ENCODE measurements at places on chromosomes 3 and 15.

- no peak for DNase-seq
Measured at GRCh38 chr3:50050361-50050760, 38.4 kb upstream of the RBM5 start.

- no peak for DNase-seq
Measured at GRCh38 chr15:73901126-73901810, 25.0 kb upstream of the LOXL1 start.

- DNase-seq = no peak
Measured at GRCh38 chr3:31196881-31197364, 302.5 kb upstream of the GADL1 start.

- no peak for DNase-seq
Measured at GRCh38 chr3:12246497-12247163, 42.2 kb upstream of the PPARG start.

DNA sequence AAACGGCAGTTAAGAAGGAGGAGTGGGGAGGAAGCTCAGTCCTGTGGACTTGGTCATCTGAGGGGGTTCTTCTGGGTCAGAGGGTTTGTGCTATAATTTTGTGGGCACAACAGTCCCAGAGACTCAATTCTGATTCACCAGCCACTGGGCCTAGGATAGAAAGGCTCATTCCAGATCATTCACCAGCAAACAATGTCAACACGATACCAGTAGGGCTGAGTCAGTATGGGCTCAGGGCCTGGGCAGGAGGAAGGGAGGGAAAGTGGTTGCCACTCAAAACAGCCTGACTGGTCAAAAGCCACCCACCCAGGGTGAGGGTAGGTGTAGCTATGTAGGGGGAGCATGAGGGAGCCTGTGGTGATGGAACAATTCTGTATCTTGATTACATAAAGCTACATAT lies 86.9 kb upstream of the MEX3B start:
- DNase-seq = no peak

DNA sequence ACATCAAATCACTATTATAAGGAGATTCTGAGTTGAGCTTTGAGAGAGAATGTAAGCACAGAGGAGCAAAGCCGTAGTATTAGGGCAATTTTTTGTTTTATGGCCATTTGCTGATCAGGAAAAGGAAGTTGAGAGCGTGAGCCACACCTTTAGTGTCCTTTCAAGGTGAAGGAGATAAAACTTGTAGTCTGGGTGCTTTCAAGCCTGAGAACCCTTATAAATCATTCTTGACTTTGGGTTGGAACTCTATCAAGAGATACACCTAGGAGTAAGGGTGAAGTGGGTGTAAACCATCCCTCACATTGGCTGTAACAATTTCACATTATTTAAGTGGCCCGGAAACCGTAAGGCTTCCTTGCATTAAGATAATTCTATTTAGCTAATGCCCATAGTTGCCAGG lies 122.2 kb downstream of the ATG7 start:
- DNase-seq = no peak

- DNase-seq = no peak
Measured at GRCh38 chr15:40756938-40757337, 1.9 kb upstream of the RMDN3 start.

- DNase-seq = no peak
Measured at GRCh38 chr15:57198654-57199291, 177.5 kb upstream of the CGNL1 start.

DNA sequence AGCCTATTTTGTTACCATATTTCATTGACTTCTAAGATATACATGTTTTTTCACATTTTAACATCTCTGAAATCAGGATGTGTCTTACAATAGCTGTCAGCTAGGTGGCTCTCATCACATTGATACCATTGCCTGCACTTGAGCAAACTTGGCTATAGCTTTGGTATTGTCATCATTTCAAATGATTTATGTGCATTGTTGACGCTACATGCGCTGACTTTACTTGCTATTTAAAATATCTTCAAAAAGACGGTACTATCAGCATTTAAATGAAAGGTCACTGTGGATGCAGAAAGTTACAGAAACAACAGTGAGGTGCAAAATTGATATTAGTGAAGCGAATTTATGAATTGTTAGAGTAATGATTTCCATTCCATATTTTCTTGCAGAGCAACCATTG lies 54.0 kb upstream of the ABHD2 start:
- no peak for DNase-seq

DNA sequence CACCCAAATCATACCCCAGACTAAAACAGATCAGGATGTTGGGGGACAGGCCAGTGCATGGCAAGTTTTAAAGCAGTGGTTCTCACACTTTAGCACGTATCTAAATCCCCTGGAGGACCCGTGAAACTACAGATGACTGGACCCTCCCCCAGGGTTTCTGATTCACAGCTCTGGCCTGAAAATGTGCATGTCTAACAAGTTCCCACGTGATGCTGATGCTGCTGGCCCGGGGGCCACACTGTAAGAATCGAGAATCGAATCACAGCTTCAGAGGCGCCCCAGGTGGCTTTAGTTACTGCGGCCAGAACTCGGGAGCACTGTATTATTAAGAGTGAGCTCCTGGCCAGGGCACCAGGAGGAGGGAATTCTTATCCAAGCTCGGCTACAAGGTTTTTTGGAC lies 11.6 kb downstream of the ADAMTS17 start:
- DNase-seq = no peak

GRCh38 chr3:155230382-155230781 lies 63.1 kb downstream of the STRIT1 start:
- no peak for DNase-seq

GRCh38 chr15:34049112-34049511 lies 10.1 kb upstream of the AVEN start:
- no peak for DNase-seq

DNA sequence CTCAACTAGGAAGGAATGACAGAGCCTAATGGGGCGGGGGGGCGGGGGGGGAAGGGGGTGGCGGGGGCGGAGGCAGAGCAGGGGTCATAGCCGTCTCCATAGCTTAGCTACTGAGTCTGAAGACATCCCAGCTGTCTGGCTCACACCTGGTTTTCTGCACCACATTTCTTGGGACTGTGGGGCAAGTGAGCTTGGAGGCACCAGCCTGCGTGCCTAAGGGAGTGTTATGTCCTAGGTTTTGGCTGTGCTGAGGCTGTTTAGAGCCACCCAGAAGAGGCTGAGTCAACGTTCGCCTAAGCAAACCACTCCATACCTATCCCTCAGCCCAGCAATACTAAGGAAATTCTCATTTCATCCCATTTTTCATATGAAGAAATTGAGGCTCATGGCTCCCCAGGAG lies 1.4 kb downstream of the IL17RD start:
- no peak for DNase-seq

DNA sequence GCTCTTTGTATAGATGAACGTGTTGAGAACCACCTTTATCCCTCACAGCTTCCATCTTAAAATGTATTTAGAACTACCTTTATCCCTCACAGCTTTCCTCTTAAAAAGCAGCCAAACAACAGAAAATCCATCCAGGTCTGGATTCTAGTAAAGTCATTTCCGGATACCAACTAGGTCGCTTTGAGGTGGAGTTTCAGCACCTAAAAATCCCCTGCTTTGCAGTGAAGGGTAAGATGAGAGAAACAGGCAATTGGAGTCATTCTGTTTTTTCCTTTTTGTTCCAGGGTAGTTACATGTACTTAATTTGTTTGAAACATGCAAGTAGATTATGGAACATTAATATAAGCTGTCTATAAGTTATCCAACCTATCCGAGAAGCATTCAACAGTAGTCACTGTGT lies 192.0 kb downstream of the UBE2E2 start:
- no peak for DNase-seq

DNA sequence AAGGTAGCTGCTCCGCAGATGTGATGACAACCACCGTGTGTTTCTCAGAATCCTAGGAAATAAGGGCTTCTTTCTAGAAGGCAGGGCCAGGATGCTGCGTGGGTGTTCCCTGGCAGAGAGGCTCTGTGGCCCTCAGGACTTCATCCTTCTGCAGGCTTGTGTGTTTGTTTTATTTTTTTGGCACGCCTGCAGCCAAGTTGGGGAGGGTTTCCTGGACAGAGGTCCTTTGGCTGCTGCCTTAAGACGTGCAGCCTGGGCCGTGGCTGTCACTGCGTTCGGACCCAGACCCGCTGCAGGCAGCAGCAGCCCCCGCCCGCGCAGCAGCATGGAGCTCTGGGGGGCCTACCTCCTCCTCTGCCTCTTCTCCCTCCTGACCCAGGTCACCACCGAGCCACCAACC lies at the start of gene CLEC3B:
CLEC3B (plus strand) TSS at position 266 of the 400 bp plus-strand sequence; CDS start at position 326, 60 bp downstream.
- no peak for DNase-seq

DNA sequence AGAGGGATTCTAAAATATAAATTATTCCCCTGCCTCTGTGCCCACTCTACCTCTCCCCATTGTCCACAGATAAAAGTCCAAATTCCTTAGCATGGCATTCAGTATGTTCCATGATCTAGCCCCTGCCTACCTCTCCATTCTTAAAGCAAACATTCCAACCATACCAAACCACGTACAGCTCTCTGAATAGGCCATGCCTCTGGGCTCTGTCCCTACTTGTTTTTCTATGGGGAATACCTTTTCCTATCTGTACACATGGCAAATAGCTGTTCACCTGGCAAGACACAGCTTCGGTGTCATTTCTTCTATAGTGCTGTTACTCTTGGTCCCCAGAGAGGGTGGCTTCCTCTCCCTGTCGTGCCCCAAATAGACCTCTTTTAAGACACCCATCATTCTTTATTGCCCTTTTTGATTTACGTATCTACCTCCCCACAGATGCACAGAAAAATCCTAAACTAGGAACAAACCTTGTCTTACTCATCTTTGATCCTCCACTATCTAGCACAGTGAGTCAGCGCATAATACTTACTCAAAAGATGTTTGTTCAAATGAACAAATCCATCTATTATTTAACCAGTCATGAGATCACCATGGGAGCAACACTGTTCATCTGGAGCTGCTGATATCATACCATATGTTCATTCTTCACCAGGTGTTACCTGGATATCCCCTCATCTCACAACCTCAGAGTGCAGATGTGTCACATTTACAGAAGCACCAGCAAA lies 329.8 kb downstream of the THSD4 start:
- no peak for DNase-seq

GRCh38 chr3:22156868-22157267 lies 405.9 kb upstream of the ZNF385D start:
- DNase-seq = no peak

GRCh38 chr3:127476936-127477335 lies 113.6 kb downstream of the TPRA1 start:
- no peak for DNase-seq

DNA sequence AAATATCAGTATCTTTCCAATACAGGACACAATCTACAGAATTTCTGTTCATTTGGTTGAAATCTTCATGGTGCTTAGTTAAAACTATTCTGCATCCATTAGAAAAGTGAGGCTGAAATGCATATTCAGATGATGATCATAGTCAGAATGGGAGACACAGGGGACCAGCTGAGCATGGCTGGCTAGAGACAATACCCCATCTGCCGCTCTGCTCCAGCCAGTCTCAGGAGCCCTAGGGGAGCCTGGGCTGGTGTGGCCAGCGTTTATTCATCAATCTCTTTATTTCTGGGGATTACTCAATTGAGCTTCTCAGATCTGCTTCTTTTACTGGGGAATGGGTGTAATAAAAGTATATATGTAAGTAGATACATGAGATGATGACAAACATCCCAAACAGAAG lies 470.9 kb upstream of the CDIN1 start:
- DNase-seq = no peak

GRCh38 chr3:133827136-133827535 lies 21.5 kb downstream of the SRPRB start:
- no peak for DNase-seq

- DNase-seq = no peak
Measured at GRCh38 chr3:10695595-10696285, 120.3 kb upstream of the SLC6A11 start.
